ENCODE measurements at places on chromosomes 4 and X. TPM values are rescaled to one million over a fixed set of nuclear protein-coding genes. Genes with fewer than 3 reads are reported as not detected.

The GCNA gene
- 0.98 TPM for total RNA-seq

The TIGD4 gene
- total RNA-seq: 0.19 TPM

The F8A2 gene
- total RNA-seq: not detected

The TNMD gene
- not detected for total RNA-seq

The LDB2 gene
- 115 TPM for total RNA-seq

The FMR1NB gene
- total RNA-seq: not detected

The RIPPLY1 gene
- total RNA-seq: not detected

The CXCL1 gene
- 51.0 TPM for total RNA-seq

The SH3RF1 gene
- total RNA-seq: 19.9 TPM

The GLOD5 gene
- not detected for total RNA-seq

The SERTM2 gene
- total RNA-seq: not detected

The PABPC1L2A gene
- total RNA-seq: not detected

The PNMA6F gene
- total RNA-seq: not detected

The OPRPN gene
- not detected for total RNA-seq

The HTR2C gene
- total RNA-seq: not detected

The CSN1S1 gene
- not detected for total RNA-seq

The PRR32 gene
- not detected for total RNA-seq

The PAGE1 gene
- not detected for total RNA-seq

The BMX gene
- 119 TPM for total RNA-seq

The PAGE2 gene
- total RNA-seq: not detected

The LYAR gene
- total RNA-seq: 21.4 TPM

The IL21 gene
- not detected for total RNA-seq

The RTL5 gene
- 0.33 TPM for total RNA-seq

The LAS1L gene
- total RNA-seq: 21.5 TPM

The TMEM271 gene
- total RNA-seq: not detected

The HSFX2 gene
- not detected for total RNA-seq

The TLR2 gene
- 0.57 TPM for total RNA-seq

The USP51 gene
- total RNA-seq: 1.7 TPM
